GM20000 (cell line): ENCODE measurements at places on chromosomes 7 and 10.

GRCh38 chr10:36345807-36346206 is 703.7 kb upstream of the FZD8 start:
- no peak for DNase-seq

DNA sequence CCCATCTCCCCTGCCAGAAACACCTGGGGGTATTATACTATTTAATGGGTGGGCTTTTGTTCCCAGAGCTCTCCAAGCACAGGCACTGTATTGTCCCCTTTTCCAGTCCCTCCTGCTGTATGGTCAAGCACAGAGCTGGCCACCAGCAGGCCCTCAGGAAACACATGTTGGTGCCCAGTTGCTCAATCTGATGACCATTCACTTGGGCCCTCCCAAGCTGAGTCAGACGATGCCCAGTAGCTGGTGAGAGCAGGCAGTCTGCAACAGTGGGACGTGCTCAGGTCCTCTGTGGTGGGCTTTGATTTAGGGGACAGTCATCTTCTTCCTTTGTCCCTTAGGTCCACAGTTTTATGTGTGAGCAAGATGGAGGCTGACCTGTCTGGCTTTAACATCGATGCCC is 11.8 kb downstream of the SFXN2 start:
- DNase-seq, result no peak

DNA sequence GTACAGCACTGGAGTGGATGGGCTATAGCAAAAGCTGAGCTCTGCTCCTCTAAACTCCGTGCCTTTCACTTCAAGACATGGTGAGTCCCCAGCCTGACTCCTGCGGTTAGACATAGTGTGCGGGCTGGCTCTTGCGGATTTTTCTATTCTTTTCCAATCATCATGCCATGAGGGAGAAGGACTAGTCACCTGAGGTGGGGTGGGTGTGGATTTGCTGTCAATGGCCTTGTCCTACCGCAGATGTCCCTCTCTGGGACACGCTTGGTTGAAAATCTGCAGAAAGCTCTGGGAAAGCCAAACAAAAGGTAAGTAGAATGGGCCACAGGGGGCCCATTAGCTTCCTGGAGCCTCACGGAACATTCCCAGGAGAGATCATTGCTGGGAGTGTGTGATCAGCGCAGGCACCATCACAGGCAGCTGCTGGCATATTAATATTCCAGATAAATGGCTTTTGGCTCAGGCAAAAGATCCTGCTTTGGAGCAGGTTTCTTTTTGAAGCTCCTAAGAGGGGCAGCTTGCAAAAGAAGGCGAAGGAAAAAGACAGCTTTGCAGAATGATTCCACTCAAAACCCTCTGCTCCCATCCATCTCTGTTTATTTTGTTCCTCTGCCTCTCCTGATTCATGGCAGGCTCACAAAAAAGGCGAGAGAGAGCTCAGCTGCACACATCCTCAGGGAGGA is 509.0 kb upstream of the ZMIZ1 start:
- DNase-seq, result no peak

DNA sequence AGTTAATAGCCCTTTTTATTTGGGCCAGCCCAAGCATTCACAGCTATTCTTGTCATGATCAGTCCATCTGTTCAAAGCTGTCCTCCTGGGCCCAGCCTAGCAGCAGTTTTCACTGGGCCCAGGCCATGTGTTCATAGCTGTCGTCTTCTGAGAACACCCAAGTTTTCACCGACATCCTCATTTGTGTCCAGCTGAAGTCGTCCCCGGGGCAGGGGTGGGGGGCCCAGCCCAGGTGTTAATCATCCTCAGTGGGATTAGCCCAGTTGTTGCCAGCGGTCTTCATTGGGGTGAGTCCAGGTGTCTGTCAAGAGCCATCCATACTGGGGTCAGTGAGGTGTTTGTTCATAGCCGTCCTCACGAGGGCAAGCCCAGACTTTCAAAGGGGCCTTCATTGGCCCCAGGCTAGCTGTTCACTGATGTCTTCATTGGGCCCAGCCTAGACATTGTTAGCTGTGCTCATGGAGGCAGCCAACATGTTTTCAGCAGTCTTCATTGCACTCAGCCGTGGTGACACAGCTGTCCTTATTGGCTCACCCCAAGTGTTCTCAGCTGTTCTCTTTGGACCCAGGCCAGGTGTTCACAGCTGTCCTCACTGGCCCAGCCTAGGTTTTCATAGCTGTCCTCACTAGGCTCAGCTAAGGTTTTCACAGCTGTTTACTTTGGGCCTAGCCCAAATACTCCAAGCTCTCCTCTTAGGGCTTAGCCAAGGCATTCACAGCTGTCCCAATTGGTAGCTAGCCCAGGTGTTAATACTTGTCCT is 10.0 kb downstream of the FRG2B start:
- no peak for DNase-seq

DNA sequence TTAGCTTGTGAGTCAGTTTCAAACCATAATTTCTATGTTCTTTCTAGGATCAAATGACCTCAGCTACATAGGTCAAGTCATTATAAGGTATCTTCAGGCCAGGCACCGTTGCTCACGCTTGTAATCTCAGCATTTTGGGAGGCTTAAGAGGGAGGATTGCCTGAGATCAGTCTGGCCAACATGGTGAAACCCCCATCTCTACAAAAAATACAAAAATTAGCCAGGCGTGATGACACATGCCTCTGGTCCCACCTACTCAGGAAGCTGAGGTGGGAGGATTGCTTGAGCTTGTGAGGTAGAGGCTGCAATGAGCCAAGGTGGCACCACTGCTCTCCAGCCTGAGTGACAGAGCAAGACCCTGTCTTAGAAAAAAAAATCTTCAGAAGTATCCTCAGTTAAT is 362.3 kb downstream of the GATA3 start:
- DNase-seq, result no peak

DNA sequence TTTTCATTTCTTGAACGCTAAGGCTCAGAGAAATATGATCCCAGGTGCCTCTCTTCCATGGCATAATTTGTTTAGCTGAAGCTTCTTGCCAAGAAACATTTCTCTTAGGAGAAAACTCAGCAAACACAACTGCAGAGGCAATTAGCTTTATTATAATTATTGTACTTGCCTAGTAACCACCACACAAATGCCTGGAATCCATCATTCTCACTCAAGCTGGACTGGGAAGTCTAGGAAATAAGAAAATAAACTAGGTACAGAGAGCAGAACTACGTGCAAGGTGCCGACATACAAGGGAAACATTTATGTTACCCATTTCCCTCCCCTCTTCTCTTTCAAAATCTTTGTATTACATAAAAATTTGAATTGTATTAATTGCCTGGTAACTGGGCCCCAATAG is 15.1 kb downstream of the SLC35B4 start:
- no peak for DNase-seq

GRCh38 chr7:91416155-91416865 is 152.1 kb downstream of the FZD1 start:
- DNase-seq, result no peak

- no peak for DNase-seq
Measured at GRCh38 chr7:69398986-69399385, 199.3 kb upstream of the AUTS2 start.

DNA sequence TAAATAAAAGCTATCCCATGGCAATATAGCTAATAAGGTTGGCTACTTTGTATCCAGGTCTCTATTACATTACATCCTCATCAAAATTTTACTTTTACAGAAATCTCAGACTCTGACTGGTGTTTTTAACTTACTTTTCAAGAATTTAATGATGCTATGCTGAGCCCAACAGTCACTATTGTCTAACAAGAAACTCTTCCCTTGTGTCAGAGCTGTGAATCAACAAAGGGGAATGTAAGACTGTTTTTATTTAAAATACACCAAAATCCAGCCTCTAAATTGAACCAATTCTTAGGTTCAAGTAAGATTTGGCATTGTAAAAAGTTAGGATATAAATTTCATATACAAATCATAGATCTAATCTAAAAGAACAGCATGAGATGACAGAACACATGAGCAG is 7.0 kb downstream of the RTKN2 start:
- no peak for DNase-seq

GRCh38 chr7:84060000-84060399 is 134.6 kb downstream of the SEMA3A start:
- no peak for DNase-seq

- DNase-seq, result no peak
Measured at GRCh38 chr10:11208243-11208642, 190.6 kb downstream of the CELF2 start.

DNA sequence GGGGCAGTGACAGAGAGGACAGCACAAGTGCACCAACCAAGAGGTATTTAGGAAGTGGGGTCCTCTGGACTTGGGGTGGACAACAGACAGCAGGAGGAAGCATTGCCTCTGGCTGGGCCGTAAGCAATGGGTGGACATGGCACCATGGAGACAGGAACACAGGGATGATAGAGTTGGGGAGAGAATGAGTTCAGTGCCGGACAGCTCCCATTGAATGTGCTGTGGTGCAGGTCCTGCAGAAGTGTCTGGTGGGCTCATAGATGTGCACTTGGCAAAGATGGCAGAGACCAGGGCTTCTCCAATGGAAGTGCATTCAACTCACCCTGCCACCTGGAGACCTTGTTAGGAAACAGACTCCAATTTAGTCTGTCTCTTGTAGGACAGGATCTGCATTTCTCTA is 341.5 kb upstream of the ZMIZ1 start:
- no peak for DNase-seq

DNA sequence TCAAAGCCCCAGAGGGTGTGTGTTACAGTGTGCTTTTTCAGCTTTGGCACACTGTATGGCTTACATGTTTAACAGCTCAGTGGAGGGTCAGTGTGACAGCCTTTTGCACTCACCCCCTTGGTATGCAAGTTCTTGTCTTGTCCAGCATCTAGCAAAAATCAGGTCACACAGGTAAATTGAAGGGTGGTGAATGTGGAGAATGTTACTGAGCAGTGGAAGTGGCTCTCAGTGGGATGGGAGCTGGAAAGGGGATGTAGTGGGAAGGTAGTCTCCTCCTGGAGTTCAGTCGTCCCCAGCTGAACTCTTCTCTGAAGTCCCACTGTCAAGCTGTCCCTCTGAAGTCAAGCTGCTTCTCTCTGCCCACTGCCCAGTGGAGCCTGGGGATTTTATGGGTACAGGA is 21.0 kb upstream of the C10orf90 start:
- no peak for DNase-seq

DNA sequence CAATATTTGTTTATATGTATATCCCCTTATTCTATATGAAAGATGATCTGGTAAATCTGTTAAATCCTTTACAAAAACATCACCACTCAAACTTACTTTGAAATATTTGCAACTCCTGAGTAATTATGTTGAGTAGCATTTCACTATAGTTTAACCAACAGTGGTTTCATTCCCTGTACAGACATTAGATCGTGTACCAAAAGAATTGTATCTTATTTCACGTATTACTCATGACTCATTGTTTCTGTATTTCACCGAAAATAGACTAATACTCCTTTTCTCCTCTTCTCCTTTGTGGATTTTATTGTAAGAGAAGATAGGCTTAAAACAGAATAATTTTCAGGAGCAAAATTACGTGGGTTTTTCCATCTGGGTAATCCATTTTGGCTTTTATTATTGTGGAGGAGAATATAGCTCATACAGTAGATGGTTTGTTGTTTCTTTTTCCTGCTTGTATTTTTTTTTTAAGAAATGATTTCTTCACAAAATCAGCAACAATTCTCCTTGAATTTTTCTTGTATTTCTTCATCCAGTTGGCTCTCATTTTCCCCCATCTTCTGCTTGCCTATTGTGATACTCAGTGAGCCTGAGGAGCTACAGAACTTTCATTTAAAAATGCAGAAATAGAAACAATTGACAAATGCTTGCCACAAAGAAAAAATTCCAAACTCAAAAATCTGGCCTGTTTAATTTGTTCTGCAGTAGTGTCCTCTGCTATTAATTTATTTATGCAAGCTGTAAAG is 90.6 kb upstream of the OIT3 start:
- DNase-seq, result peak; percentile 10

- no peak for DNase-seq
Measured at GRCh38 chr10:74841265-74841973, 15.0 kb downstream of the KAT6B start.

- DNase-seq, result no peak
Measured at GRCh38 chr10:129690248-129691070, 223.4 kb downstream of the MGMT start.

GRCh38 chr7:36806891-36807290 is 82.6 kb upstream of the AOAH start:
- no peak for DNase-seq

DNA sequence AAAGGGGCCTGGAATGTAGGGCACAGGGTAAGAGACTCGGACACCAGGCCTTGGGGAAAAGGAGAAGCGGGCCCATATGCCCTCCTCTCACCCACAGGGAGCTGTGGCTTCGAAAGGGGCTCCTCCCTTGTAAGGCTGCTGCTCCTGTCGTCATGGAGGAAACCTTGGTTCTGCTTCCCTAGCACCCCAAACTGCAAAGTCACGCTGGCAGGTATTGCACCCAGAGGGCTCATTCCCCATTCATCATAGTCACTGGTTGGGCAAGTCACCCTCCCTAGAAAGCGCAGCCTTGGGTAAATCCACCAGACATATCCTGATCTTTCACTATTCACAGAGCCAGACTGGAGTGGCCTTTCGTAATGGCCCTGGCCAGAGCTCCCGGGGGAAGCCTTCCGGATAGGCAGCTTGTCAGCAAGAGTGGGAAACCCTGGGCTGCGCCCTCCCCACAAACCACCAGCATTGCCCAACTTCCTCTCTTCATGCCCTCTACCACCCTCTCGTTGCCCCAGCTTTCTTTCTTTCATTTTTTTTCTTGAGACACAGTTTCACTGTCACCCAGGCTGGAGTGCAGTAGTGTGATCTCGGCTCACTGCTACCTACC is 121.0 kb downstream of the HIP1 start:
- no peak for DNase-seq

GRCh38 chr10:81524467-81524866 is 350.5 kb upstream of the NRG3 start:
- DNase-seq, result no peak

DNA sequence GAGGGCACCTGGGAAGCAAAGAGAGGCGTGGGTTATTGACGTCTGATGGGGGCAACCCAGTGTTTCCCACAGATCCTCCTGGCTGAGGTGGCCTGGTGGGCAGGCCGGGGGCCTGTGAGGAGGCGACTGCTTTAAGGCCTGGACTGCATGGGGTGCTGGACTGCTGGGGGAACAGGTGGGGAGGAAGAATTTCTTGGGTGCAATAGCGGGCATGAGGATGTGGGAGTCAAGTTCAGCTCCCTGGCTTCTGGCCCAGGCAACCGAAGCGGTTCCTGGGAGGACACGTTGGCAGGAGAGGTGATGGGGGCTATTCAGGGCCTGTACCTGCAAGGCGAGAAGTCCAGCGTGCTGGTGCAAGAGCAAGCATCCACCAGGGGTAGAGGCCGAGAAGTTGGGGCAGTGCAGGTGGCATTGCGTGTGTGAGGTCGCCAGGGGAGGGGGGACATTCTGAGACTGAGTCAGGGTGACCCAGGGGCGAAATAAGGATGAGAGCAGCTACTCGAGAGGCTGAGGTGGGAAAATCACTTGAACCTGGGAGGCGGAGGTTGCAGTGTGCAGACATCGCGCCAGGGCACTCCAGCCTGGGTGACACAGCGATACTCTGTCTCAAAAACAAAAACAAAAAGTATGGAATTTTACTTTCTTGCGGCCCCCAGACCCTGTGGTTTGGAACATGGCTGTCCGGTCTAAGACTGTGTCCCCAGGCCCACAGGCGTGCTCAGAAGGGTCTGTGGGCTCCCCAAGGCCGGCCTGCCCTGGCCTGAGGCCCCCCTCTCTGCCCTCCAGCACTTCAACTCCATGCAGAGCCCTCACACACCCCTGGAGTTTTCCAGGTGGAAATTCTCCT is 53.6 kb upstream of the ELN start:
- peak; percentile 23 for DNase-seq
